Stimulated activated CD8-positive, alpha-beta memory T cell treated with anti-CD3 and anti-CD28 coated beads, Interleukin-4, amount 100 ng/mL, for 1 hour (primary cell): ENCODE measurements at places on chromosomes 2 and 18.
A peak's percentile ranks its signal among the peaks of the same experiment; 100 is the strongest.

DNA sequence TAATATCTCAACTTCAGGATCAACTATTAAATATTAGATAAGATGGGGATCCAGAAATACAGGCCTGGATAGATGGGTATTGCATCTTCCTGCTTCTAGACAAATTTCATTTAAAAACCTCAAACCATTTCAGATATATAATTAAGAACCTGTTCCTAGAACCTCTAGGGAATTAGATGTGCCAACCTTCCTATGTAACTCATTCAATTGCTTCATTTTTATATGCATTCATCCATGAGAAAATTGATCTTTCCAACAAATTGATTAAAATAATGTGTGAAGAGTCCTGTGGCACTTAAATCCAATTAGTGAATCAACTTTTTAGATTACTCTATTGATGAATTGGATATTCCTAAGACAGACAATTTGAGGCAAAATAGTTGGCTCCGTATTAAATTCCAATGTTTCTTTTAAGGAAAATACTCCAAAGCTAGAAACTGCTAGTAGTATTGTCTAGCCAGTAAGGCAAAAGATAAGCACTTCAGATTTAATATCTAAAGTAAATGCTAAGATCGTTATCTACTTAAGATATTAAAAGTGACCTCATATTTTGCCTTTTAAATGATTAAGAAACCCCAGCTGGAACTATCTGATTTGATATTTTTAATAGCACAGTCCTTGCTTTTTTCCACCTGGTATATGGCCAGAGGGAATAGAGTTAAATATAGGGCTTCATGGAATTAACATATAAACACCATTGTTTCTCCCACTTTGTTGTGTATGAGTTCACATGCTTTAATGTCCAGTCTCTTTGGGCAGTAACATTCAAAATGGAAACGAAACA lies 35.8 kb downstream of the DARS1 start:
- DNase-seq: no peak

DNA sequence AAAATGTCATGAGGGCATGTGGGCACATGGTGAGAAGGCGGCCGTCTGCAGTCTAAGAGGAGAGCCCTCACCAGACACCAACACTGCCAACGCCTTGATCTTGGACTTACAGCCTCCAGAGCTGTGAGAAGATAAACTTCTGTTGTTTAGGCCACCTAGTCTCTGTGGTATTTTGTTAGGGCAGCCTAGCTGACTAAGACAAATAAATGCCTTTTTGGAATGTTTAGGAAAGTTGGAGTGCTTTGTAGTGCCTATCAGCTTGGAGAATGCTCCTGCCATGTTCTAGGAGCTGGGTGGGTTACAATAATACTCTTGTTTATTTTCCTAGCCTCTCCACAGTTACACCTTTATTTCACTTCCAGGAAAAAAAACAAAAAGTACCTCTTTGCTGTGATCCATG lies 92.0 kb downstream of the SPP2 start:
- no peak for DNase-seq

- DNase-seq: no peak
Measured at GRCh38 chr2:217361483-217361880, 501.6 kb upstream of the TNP1 start.

- no peak for DNase-seq
Measured at GRCh38 chr18:32934201-32934600, 161.4 kb upstream of the KLHL14 start.

- no peak for DNase-seq
Measured at GRCh38 chr2:170696948-170697347, 18.2 kb upstream of the SP5 start.

- no peak for DNase-seq
Measured at GRCh38 chr18:14747513-14748474, at the start of gene ANKRD30B. TSS of gene ANKRD30B (plus strand) at chr18:14748172. CDS start at chr18:14748420, 248 bp downstream.

DNA sequence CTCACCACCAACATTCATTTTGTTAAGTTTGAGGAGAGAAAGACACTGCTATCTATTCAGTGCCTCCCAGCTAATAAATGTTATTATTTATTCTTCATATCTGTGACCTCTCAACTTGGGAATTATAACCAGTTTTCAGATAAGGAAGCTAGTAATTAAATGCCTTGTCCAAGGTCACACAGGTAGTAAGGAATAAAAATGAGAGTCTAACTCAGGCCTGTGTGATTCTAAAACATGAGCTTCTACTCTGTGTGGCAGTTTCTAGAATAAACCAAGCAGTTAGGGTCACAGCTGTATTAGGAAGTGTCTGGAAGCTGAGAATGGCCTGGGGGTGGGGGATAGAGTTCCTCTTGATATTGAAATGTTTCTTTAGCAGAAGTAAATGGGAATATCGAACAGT lies 137.8 kb upstream of the LRATD1 start:
- no peak for DNase-seq

GRCh38 chr2:9158786-9159779 lies 47.5 kb upstream of the ASAP2 start:
- DNase-seq: no peak

GRCh38 chr2:177235855-177236437 lies 23.4 kb downstream of the HNRNPA3 start:
- DNase-seq: no peak

DNA sequence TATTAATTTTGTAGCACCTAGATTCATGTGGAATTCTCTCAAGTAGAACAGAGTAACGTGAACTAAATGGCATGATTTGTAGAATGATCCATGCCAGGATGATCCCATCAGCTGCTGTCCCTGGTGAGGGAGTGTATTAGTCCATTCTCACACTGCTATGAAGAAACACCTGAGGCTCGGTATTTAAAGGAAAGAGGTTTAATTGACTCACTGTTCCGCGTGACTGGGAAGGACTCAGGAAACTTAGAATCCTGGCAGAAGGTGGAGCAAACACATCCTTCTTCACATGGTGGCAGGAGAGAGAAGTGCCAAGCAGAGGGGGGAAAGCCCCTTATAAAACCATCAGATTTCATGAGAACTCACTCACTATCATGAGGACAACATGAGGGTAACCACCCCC lies 312.6 kb downstream of the PTPRM start:
- DNase-seq: no peak

DNA sequence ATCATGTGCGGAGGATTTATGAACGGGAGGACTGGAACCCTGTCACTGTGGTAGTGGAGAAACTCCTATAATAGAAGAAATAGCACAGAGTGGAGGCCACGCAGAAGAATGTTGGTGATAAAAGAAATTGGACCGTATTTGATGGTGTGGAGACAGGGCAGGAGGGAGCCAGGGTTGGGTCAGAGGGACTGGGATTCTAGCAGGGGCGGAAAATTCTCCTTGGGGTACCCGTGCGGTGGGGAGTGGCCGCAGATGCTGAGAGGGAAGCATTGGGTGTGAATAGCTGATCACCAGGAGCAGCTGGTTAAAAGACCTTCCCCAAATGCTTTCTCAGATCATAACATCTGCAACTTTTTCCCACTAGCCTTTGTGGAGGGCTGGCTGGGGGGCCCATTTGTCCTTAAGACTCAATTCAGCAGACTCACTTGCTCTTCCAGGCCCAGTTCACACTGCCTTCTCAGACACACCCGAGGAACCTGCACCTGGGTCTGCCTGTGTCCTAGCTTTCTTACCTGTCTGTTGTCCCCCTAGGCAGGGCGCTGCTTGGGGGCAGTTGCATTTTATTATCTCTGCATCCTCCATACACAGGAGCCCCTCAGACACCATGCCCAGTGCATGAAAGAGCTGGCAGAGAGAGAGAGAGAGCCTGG lies 7.1 kb downstream of the SH3BP4 start:
- DNase-seq: no peak

GRCh38 chr18:56003720-56004088 lies 415.7 kb upstream of the TCF4 start:
- no peak for DNase-seq

DNA sequence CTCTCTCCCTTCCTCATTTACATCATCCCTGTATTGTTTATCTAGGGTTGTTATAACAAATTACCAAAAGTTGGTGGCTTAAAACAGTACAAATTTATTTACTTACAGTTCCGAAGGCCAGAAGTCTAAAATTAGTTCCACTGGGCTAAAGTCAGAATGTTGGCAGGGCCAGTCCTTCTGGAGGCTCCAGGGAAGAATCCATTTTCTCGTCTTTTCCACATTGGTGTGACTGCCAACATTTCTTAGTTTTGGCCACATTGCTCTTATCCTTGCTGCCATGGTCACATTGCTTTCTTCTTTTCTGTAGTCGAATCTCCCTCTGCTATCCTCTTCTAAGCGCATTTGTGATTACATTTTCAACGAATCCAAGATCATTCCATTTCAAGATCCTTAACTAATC lies 34.7 kb downstream of the ICOS start:
- no peak for DNase-seq

- no peak for DNase-seq
Measured at GRCh38 chr2:188664951-188665595, 309.1 kb upstream of the COL3A1 start.

DNA sequence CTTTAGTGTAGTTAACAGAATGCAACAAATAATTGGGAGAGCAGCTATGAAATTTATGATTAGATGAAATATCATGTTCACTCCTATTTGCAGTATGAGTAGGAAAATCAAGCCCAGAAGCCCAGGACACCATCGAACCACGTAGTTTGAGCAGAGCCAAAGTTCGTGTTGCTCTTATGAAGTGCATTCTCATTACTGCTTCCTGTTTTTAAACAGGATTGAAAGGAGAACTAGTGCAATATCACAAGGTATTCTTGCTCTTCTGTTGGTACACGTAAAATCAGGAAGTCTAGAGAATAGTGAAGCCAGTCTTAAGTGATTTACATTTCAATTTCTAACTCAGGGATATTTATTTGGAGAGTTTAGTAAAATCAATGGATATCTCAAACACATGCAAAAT lies 21.1 kb downstream of the ARHGAP15 start:
- DNase-seq: no peak

DNA sequence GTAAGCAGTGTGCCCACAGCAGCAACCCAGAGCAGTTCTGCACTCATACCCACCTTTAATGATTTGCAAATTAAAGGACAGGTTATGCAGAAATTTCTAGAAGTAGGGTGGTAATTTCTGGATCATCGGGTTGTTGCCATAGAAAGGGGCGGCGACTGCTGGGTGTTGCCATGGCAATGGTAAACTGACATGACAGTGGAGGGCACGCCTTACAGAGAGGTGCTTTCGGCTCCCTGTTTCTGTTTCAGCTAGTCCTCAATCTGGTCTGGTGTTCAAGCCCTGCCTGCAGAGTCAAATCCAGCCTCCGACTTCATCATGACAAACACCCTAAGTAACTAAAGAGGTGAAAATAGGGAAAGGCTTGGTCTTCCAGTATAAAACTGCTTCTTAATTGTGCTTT lies 667.7 kb downstream of the SOCS6 start:
- no peak for DNase-seq

DNA sequence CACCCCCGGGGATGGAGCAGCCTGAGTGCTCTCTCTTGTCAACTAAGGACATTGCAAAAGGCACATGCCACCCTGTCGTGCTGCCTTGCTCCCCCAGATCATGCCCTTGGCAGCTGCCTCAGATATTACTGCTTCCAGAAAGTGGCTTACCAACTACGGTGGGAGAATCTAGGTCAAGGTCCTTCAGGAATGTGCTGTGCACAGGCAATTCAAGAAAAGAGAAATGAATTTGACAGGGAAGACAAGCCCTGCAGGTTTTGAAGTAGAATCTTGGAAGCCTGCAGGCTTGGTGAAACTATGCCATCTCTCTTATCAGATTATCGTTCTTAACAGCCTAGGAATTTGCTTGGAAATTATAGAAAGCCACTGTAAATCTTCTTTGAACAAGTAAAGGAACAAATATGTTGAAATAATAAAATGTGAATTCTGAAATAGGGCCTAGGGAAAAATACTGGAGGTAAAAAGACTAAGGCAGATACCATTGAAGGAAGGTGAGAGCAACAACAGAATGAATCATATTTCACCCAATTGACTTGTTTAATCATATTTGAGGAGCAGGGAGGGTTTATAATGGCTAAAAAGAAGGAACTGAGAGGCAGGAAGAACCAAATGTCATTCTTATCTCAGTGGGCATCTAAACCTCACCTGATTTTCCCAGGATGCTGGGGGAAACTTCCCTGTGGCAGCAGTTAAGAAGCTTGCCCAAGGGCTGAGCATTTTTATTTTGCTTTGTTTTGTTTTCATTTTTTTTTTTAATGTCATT lies 94.0 kb upstream of the GLS start:
- no peak for DNase-seq

GRCh38 chr2:69559442-69560146 lies 83.9 kb downstream of the AAK1 start:
- DNase-seq: no peak

GRCh38 chr2:129748653-129749052 lies 230.8 kb upstream of the RAB6C start:
- DNase-seq: no peak

DNA sequence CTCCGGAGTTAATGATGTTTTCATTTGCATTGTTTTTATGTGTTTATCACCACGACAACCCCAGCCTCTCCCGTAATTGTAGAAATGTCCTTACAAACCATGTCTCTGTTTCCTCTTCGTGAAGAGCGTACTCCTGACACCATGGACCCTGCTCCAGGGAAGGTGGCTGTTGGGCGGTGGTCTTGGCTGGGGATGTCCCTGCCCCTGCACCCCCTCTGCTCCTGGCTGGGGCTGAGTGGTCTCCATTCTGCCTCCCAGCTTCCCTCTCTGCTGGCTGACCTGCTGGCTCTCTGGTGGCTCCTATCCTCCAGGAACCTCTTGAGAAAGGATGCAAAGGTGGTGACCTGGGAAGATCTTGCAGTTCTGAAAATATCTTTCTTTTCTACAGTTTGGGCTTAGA lies 81.1 kb downstream of the ASB1 start:
- no peak for DNase-seq

GRCh38 chr18:35303610-35304009 lies 13.6 kb upstream of the ZSCAN30 start:
- DNase-seq: no peak

DNA sequence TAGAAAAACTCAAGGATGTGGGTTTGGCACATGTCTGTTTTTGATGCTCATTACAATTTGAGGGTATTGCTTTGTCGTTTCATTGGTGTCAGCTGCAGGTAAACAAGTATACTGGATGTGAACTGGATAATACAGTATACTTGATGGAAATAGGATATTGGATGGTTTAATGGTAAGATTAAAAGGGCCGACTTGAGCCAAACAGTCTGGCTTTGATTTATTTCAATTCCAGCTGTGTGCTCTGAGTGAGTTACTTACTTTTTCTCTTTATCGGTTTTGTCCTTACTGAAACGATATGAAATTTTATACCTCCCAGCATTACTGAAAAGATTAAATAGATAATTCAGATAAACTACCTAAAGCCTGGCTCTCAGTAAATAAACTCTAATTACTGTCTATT lies 227.6 kb downstream of the ASXL3 start:
- DNase-seq: no peak

- DNase-seq: no peak
Measured at GRCh38 chr2:217269701-217270484, 410.0 kb upstream of the TNP1 start.

DNA sequence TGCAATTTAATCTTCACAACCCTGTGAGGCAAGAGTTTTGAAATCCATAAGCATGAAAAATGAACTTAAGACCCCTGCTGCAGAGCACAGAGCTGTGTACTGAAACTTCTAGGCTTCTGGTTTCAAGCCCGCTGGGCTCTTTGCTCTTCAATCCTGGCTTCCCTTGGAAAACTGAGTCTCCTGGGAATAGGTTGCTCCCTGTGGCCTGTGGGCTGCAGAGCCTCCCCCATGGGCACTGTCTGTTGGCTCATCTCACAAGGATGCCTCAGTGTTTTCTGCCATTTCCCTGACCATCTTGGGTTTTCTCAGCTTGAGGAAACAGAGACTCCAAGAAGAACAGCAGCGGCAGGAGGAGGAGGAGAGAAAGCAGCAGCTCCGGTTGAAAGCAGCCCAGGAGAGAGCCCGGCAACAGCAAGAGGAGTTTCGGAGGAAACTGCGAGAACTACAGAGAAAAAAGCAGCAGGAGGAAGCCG lies 44.5 kb downstream of the SUMO1 start:
- DNase-seq: no peak

GRCh38 chr2:169573160-169573973 lies at the start of gene FASTKD1:
TSS of gene FASTKD1 (minus strand) at chr2:169573865. CDS start at chr2:169572029, 1,836 bp downstream.
- peak; percentile 67 for DNase-seq
